ENCODE measurements at places on chromosomes 3 and 15. TPM values are rescaled to one million over a fixed set of nuclear protein-coding genes. Genes with fewer than 3 reads are reported as not detected.
A peak's percentile ranks its signal among the peaks of the same experiment; 100 is the strongest.

RNU5B-1 gene
- total RNA-seq: 25.8 TPM

FBXO40 gene
- total RNA-seq: 182 TPM

GRCh38 chr3:11392014-11392859 lies 120.0 kb downstream of the ATG7 start:
- no peak for DNase-seq

DNA sequence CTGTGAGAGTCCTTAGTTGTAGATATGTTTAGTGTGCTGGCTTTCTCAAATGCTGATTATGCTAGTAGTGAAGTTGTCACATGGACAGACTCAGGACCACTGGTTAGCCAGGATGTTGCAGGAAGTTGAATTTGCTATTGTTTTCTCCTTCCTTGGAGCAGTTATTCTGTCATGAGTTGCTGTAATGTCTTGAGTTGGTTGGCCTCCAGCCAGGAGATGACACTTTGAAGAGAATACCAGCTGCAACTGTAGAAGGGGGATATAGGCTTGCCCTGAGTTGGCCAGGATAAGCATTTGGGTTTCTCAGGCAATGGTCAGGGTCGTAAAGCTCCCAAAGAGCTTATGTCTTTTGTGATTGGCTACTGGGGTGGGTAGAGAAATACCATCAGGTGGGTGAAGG lies 206.7 kb downstream of the ZNF621 start:
- DNase-seq: no peak

SLC9C1 gene
- 0.95 TPM for total RNA-seq

DNA sequence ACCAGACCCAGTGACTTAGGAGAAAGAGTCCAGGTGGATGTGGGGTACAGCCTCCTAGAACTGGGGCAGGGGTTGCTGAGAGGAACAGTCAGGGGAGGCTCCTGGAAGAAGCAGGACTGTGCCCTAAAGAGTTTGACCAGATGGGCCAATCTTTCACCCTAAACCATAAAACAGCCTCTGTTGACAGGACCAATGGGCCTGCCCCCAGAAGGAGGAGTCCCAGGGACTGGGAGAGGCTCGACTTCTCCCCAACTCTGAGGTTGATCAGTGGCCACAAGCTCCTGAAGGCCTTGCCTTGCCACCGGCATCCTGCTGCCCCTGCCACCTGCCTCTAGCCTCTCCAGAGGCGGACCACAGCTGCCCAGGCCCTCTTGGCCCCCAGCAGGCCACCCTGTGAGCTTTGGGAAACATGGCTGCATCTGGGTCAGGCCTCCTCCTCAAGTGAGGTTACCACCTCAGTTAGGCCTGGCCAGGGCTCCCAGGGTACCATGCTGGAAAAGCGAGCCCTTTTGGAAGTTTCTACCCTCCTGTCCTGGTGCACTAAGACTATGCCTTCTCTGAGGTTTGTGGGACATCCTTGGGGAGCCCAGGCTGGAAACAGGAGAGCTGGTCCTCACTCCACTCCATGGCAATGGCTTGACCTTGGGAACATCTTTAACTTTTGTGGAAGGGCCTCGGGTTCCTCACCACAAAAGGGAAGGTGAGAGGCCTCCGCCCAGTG lies 2.8 kb downstream of the VIPR1 start:
- DNase-seq: no peak

DNA sequence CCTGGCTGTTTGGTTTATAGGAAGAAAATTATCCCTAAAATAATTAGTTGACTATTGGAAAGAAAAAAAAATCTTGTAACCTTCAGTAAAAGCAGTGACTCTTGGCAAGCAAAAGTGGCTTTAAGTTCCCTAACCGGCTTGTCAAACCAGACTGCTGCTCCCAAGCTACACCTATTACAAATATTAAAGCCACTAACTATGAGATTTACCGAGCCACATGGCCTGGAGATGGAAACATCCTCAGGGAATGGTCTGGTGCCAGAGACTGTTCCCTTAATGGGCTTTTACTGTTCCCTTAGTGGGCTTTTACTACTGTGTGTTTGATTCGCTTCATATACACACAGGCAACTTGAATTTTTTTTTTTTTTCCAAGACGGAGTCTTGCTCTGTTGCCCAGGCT lies 35.9 kb upstream of the ZNF774 start:
- no peak for DNase-seq

CSPG4 gene
- 7.8 TPM for total RNA-seq

DNA sequence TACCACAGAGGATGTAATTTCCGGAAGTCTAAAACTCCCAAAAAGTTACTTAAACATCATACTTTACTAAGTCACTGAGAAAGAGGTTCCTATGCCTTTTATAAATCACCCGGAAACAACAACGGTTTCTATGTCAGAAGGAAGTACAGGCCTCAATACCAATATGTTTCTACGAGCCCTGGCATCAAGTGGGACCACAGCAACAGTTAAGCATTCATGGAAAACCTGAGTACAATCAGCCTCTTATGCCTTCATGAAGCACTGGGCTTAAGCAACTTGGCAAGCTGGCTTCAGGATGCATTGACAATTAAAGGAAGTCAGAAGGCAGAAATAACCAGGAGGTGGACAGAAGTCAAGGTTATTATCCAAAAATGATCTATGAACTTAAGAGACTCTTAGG lies 19.1 kb upstream of the B3GNT5 start:
- DNase-seq: no peak

DNA sequence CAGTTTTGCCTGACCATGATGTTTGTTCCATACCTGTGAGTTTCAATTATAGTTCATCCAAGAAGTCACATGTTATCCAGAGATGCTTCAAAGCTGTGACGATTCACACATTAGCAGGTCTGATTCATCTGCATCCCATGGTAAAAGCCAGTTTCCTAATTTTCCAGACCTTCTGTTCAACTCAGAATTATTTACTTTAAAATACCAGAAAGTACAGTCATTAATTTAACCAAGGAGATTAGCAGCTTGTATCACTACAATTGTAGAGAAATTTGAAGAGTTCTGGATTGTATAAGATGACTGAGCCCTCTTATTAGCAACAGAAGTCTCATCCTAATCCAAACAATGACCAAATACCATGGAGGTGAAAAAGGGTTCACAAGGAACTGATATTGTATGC lies 76.1 kb upstream of the THBS1 start:
- no peak for DNase-seq

GRCh38 chr15:36943508-36944361 lies 156.6 kb downstream of the MEIS2 start:
- DNase-seq: no peak

GRCh38 chr3:96931119-96931862 lies 116.9 kb downstream of the EPHA6 start:
- no peak for DNase-seq

DNA sequence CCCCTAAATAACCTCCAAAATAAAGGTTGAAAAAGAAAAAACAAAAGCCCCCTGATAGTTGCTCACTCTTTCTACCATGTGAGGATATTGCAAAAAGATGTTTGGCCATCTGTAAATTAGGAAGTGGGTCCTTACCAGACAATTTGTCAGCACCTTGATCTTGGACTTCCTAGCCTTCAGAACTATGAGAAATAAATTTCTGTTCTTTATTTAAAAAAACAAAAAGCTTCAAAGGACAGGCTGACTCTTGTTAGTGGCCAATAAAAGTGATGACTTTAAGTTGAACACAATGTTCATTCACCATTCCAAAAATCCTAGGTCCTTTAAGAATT lies 103.5 kb downstream of the CBLB start:
- DNase-seq: no peak

SNURF gene
- total RNA-seq: 57.8 TPM

- no peak for DNase-seq
These were observed 98.7 kb downstream of the TBC1D5 start for GRCh38 chr3:17643691-17644090.

GRCh38 chr15:91989821-91990220 lies 136.3 kb downstream of the SLCO3A1 start:
- DNase-seq: no peak

PTX3 gene
- total RNA-seq: 0.16 TPM

- DNase-seq: no peak
These were observed 23.6 kb upstream of the RPL35A start for GRCh38 chr3:197926418-197926817.

DNA sequence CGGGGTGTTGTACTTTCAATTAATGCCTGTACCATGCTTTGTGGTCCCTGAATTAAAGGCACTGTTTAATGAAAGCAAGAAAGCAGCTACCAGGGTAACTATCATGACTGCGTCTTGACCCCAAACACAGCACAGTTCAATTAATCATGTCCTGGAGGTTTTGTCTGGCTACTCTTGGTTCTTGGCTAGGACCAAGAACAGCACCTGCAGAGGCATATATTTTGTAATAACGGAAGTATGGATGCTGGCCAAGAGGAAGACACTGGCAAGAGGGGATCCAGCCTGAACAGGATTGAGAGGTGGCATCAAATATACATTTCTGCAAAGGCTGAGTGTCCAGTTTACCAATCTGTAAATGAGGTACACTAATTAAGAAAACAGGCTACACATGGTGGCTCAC lies 119.9 kb downstream of the FOXP1 start:
- no peak for DNase-seq

GRCh38 chr3:63582943-63583500 lies 69.5 kb upstream of the SNTN start:
- no peak for DNase-seq

DNA sequence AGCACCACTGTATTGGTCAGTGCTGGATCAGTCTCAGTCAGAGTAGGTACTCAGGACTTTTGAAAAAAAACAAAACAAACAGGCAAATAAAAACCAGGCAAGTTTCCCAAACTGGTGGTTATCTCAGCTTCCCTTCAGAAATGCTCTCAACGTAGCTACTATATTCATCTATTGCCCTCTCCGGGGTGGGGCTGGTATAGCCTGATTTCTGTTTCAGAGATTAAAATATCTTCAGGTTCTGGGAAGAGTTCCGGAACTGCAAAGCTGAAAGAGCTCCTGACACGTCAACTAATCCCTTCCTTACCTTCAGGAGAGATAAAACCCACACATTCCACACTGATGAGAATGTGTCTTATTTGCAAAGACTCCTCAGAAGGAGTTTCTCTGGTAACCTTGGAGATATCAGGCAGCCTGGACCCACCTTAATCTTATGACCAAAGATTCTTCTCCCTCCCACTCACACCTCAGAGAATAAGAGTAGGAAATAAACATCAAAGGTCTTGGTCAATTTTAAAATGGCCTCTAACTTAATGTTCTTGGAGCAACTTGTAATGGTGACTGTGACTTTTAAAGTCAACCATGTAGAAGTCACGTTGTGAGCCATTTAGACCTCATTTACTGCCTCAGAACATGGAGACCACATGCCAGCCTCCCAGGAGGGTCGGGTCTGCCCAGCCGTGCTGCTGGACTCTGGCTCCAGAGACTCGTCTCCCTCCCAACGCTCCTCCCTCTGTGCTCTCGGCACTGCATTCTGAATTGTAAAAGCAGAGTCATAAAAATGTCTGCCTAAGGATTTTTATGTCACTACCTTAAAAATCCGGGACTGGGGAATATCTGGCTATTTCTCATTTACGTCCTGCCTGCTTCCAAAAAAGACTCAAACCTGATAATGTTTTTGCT lies 53.8 kb downstream of the CDCP1 start:
- DNase-seq: no peak

DNA sequence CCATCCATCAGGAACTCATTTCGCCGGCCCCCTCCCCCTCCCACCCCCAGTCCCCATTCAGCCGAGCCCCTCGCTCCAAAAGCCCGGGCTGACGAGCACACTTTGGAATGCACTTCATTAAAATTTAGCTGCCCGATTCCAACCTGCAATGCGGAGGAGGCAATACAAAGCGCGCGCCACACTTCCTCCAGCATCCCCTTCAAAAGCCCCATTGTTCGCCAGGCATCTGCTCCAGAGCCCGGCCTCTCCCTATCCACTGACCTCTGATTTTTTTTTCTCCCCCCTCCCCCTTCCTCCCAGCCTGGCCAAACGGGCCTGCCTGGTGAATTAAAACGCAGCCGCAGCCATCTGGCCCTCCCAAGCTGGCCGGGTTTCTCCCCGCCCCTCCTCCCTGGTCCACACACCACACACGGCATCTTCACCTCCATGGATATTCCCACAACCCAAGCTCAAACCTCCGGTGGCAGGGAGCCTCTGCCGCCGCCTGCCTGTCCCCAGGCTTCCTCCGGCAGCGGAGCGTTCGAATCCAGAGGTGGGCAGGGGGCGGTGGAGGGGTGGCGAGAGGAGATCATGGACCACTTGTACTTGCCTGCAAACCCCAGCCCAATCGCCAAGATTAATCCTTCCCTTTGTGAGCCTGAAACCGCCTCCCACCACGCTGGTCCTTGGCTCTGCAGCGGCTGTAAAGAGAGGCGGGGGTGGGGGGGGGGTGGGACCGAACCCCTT lies 441.3 kb downstream of the MAGI1 start:
- peak; percentile 69 for DNase-seq

HEMK1 gene
- 14.0 TPM for total RNA-seq

NR2F2 gene
- total RNA-seq: 14.2 TPM

DNA sequence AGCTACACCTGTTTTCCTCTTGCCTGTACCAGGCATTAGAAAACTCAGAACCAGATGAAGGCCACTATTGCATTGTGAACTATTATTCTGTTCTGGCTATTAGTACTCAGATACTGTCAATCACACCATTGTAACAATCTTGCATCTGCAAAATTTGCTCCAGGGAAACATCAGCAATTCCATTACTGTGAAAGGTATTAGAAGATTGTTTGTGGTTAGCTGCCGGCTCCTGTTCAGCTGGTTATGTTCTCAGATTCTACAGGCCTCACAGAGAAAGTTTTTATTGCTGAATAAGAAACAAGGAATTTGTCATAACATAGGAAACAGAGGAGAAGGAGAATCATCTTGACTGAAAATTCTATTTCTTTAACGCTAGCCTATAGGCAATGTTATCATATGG lies 179.9 kb downstream of the PLOD2 start:
- no peak for DNase-seq

GP5 gene
- total RNA-seq: not detected

DNA sequence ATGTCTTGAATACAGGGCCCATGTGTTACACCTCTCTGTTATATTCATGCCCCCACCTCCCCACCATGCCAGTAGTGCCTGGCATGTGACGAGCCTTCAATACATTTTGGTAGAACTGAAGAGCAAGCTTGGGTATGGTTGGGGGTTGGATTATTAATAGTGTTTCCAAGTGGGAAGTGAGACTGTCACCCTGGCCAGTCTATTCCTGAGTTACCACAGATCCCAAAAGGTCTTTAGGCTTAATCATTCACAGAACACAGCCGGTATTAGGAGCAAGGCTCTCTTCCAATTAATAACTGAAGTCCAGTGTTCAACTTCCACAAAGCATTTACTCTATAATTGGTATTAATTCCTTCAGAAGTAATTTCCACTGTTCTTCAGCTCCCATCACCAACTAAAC lies 231.9 kb upstream of the LRTM1 start:
- no peak for DNase-seq

OSBPL10 gene
- 6.6 TPM for total RNA-seq

PTPN9 gene
- 9.3 TPM for total RNA-seq

- DNase-seq: no peak
These were observed 35.7 kb downstream of the IQCH start for GRCh38 chr15:67290319-67290718.

GRCh38 chr3:71703797-71704196 lies 21.4 kb downstream of the EIF4E3 start:
- DNase-seq: no peak

DTX3L gene
- total RNA-seq: 14.6 TPM

DNA sequence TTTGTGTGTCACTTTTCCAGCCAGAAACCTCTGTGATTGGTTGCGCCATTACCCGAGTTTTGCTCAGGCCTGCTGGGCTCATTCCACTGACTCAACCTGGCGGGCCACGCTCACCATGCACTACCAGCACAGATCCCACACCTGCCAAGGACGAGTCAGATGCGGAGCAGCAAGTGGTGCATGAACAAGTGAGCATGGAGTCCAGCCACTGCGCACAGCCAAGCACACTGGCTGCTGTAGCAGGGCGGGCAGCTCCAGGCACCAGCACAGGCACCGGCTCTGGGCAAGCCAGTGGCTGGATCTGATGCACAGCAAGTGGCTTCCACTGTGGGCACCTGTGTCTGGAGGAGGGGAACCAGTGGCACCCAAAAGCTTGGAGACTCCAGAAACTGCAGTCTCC lies 110.4 kb downstream of the CBLB start:
- DNase-seq: no peak

Data from Right ventricle myocardium inferior (tissue), 1 donor.